T-helper 2 cell treated with Interferon-gamma antibody and Interleukin-4, amounts not matched to agents 100 ng/mL and 5 ng/mL, for 36 hours (primary cell): ENCODE measurements at places on chromosomes 11 and 22. TPM values are rescaled to one million over a fixed set of nuclear protein-coding genes. Genes with fewer than 3 reads are reported as not detected.

The SF3A1 gene
- total RNA-seq = 261 and 276 TPM in 2 replicates

The MISFA gene
- total RNA-seq = 2.2 and 2.6 TPM in 2 replicates

The APOBEC3B gene
- total RNA-seq = 27.4 and 27.8 TPM in 2 replicates

The TTLL1 gene
- 6.6 and 6.7 TPM in 2 replicates for total RNA-seq

The APOL5 gene
- total RNA-seq = not detected in 2 replicates

The RASGRP2 gene
- 276 and 280 TPM in 2 replicates for total RNA-seq
